ENCODE measurements at places on chromosomes 5 and 9.

- ATAC-seq, result no peak
These were observed 167.4 kb downstream of the SLIT3 start for GRCh38 chr5:169133531-169133930.

- ATAC-seq, result no peak
These were observed 27.5 kb downstream of the CDH6 start for GRCh38 chr5:31221001-31221400.

DNA sequence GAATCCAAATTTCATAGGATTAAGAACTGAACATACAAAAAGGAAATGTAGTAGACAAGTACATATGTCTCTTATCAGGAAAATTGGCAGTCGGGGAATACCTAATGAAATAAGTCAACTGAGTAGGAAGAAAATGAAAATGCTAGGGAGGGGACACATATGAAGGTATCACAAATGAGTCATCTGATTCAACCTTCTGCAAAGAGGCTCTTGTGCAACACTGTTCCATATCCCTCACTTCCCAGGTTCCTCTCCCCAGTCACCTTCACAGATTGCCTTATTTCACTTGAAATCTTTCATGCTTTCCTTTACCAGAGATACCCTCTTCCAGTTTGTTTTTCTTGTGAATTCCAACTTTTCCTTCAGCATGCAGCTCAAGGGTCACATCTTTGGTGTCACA lies 139.0 kb downstream of the RFX3 start:
- no peak for ATAC-seq

GRCh38 chr9:109579191-109579948 lies 81.3 kb upstream of the PTPN3 start:
- ATAC-seq, result peak; percentile 73

GRCh38 chr9:122333169-122333808 lies 37.5 kb upstream of the PTGS1 start:
- ATAC-seq, result no peak

DNA sequence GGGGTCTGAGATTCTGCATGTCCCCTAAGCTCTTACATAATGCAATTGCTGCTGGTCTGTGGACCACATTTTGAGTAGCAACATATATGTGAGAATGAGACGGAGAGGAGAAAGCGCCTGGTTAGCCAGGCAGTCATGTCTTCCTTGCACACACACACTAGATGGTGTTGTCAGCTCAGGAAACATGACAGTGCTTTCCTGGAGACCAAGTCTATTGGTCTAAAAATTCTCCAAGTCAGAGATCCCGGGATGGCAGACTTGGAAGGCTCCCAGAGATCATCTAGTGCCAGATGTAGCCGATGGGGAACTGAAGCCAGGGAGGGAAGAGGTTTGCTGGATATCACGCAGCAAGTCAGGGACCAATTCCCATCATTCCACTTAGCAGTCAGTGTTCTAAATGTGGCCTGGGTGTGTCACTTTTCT lies 53.4 kb downstream of the GALNT12 start:
- ATAC-seq, result peak; percentile 97
